ENCODE measurements at places on chromosomes 1 and 21.

GRCh38 chr1:52654063-52654462 is 21.1 kb downstream of the SHISAL2A start:
- no peak for DNase-seq

DNA sequence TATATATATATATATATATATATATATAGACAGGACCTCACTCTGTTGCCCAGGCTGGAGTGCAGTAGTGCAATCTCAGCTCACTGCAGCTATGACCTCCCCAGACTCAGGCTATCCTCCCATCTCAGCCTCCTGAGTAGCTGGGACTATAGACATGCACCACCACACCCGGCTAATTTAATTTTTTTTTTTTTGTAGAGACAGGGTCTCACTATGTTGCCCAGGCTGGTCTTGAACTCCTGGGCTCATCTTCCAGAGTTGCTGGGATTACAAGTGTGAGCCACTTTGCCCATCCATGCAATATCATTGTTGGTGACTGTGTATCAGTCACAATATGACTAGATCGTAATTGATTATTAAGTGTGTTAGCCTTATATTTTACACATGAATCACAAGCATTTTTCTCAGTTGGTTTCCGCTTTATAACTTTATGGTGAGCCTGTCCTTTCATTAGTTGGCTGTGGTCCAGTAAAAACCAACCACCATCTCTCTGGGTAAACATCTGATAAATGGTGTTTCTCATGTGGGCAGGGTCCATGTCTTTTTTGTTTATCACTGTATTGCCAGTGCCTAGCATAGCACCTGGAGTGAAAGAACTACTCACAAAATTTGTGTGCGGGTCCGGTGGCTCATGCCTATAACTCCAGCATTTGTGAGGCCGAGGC is 63.6 kb downstream of the MYOM3 start:
- DNase-seq: no peak

- no peak for DNase-seq
Measured at GRCh38 chr21:42465803-42466127, 30.3 kb downstream of the RSPH1 start.

- DNase-seq: no peak
Measured at GRCh38 chr1:208178091-208178529, 66.1 kb downstream of the PLXNA2 start.

DNA sequence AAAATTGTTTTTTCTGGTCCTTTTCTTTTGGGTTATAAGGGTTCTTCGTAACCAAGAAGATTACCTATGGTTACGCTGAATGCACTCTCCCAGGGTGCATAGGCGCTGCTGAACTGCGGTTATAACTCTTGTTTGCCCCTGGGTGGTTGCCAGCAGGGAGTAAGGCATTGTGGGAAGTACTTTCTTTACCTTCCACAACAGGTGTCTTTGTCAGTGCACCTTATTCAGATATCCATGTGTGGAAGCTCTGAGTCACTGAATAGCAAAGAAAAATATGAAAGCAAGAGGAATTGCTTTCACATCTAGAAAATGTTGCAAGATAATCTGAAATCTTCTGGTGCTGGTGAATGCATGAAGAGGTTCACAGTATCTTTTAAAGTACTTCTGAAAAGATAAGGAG is 124.4 kb upstream of the CACYBP start:
- no peak for DNase-seq

- no peak for DNase-seq
Measured at GRCh38 chr1:64337926-64338325, 132.0 kb upstream of the CACHD1 start.

DNA sequence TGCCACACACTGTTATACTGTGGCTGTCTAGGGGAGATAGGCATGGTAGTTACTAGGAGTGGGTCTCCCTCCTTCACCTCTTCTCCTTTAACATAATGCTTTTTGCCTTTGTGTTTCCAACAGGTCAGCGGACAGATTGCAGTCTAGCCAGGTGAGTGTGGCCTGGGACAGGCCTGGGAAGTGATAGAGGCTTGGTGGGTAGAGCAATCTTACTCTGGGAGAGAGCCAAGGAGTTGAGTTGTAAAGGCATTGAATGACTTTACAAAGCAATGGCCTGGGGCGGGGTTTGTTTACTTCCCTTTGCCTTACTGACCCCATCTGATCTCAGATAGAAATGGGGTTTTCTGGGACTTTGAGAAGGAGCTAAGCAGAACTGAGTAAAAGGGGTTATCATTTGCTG is 51.0 kb upstream of the IKBKE start:
- DNase-seq: no peak

- no peak for DNase-seq
Measured at GRCh38 chr1:236021424-236022135, 43.3 kb downstream of the NID1 start.

GRCh38 chr1:31798086-31798432 is 17.8 kb downstream of the SPOCD1 start:
- no peak for DNase-seq

DNA sequence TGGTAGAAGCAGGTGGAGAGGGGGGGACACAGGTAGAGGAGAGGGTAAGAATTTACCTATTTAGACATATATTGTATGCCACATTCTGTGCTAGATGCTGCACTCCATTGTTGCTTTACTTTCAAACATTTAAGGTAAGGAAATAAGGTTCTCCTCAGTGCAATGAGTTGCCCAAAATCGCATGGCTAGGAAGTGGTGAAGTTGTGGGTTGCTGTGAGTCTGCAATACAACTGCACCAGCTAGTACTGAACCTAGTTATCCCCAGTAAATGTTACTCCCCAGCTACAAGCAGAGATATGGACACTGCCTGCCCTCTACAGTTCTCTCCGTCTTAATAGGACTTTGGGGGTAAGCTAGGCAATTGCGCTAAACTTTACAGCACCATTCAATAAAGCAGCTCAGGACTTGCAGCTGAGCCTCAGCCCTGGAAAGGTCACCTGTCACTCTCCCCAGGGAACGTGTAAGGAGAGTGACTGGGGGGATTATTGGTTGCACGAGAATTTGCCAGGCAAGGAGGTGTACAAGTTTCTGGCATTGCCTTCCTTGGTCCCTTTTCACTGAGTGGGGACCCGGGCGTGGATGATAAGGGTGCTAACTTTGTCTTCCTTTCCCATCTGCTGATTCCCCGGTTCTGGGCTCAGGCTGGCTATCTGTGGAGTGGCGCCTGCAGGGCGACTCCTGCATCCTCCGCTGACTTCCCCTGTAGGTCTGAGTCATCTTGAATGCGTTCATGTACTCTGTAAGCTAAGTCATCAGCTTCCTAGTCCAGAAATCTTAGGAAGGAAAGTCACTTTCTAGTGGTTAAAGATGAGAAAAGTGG is 71.3 kb upstream of the CNTN2 start:
- peak; percentile 97 for DNase-seq

- no peak for DNase-seq
Measured at GRCh38 chr1:67843331-67843730, 10.1 kb upstream of the GNG12 start.

DNA sequence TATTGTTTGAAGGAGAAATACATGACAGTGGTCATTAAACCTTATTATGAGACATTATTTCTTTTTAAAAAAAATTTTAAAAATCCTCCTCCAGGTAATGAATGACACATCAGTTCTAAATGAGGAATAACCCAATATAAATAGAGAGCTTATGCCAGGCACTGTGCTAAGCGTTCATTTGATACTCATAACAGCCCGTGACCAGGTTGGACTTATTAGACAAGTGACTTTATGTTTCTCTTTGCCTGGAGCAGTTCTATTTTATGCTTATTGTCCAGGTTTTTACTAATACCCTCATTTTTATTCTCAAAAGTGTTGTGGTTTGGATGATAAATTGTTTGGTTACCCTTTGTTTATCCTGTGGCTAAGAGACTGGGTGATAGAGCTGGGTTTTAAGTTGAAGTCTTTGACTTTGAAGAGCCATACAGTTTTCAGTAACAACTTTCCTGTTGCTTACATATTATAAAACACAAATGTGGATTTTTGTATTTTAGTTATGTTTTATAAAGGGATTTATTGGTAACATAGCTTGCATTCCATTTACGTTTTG is 84.2 kb downstream of the RABGAP1L start:
- DNase-seq: peak; percentile 49

- no peak for DNase-seq
Measured at GRCh38 chr21:41490330-41490729, 17.6 kb downstream of the TMPRSS2 start.

DNA sequence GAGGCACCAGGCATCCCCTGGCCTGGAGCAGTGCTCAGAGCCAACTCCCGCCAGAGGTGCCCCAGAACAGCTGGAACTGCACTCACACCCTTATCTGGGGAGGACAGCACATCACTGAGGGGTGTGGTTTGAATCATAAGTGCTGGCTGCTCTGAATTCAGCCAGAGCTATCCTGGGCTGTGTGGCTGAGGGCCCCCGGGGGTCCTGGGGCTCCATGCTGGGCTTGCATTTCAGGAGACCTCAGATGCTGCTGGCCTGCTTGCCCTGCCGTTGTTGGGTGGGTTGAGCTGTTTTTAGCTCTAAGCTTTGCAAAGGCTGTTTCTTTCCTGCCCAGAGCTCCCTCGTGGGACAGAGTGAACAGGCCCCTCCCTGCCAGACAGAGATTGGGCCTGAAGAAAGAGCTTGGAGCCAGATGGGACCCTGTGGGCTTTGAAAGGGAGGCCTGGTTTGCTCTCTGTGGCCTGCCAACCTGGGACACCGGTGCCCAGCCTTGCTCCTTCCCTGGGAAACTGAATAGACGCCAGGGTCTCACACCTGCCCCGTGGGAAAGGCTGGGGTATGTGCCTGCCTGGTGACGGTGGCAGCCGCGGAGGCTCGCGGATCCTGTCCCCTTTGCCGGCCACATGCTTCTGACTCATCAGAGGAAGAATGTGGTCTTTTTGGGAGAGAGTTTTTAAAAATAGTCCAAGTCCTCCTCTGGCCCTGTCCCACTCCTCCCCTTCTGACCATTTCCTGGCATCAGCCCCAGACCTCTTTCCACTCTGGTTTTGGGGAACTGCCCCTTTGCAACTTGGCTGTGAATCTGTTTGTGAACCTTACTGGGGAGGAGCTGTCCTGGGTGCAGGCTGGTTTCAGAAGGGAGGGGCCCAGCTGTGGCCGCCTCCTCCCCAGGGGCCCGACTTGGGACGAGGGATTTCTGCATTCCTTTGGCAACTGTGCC is 30.0 kb downstream of the ARHGEF10L start:
- no peak for DNase-seq

DNA sequence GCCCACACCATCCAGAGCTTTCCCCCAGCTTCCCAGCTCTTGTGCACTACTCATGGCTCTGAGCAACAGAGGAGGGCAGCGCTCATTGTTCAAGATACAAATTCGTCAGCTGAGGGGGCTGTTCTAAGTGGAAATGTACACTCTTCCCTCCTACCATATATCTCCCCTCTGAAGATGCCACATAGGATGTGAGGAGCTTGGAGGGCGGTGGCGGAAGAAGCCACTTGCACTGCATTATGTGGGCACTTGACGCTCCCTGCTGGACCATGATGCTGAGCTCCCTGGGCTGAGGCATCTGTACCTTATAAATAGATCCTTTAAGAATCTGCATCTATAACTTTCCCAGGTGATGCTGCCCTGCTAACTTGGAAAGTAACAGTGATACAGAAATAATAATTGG is 477.6 kb upstream of the DEPDC1 start:
- no peak for DNase-seq
